ENCODE measurements at places on chromosomes 7 and 10.

GRCh38 chr7:36279200-36279925 lies 110.3 kb upstream of the ANLN start:
- peak; percentile 26 for DNase-seq

- DNase-seq = no peak
These were observed 113.7 kb downstream of the LRMDA start for GRCh38 chr10:75544993-75545706.

DNA sequence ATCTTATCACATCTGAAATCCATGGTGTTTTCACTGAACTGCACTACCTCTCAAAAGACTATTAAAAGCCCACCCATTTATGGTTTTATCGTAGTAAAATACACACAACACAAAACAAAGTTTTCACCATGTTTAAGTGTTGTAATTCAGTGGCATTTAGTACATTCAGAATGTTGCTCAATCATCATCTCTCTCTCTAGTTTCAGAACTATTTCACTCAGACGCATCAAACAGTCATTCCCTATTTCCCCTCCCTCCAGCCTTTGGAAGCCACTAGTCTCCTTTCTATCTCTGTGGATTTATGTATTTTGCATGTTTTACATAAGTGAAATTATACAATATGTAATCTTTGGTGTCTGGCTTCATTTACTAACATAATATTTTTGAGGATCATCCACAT lies 332.6 kb downstream of the TNS3 start:
- DNase-seq = no peak

DNA sequence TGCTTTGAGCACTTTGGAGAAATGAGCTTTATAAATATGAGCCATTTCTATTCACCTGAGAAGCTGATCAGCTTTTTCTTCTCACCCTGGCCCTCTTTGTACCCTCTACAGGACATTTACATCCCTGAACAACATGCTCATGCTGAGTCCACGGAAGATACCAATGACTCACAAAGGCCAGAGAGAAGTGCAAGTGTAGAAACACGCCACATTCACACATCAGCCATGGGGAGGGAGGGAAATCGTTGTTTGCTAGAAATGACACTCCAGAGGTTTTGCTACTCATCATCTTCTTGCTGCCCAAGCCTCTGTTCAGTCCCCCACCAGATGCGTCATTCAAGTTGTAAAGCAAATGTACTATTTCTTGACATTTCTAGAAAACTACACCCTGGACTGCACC lies 2.8 kb upstream of the UCN3 start:
- no peak for DNase-seq

DNA sequence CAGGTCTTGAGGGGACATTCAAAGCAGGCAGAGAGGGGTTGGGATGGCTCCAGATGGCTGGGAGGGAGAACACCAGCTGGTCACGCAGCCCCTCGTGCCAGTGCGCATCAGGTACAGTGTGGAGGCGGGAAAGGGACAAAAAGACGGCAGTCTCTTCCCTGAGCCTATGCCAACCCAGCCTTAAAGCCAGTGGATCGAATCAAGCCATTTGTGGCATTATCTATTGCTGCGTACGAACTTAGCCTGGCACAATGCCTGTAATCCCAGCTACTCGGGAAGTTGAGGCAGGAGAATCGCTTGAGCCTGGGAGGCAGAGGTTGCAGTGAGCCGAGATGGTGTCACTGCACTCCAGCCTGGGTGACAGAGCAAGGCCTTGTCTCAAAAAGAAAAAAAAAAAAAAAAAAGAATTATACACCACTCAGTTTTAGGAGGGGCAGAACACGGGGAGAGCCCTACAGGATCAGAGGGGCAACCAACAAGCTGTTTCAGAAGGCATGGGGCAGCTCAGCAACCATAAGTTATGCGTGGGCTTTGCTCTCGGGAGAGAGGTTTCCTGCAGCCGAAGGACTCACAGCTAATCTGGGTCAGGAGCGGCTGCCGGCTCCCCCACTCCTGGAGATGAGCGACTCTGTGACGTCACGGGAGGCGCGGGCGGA lies 356 bp upstream of the NDUFB2 start:
- DNase-seq = peak; percentile 94

DNA sequence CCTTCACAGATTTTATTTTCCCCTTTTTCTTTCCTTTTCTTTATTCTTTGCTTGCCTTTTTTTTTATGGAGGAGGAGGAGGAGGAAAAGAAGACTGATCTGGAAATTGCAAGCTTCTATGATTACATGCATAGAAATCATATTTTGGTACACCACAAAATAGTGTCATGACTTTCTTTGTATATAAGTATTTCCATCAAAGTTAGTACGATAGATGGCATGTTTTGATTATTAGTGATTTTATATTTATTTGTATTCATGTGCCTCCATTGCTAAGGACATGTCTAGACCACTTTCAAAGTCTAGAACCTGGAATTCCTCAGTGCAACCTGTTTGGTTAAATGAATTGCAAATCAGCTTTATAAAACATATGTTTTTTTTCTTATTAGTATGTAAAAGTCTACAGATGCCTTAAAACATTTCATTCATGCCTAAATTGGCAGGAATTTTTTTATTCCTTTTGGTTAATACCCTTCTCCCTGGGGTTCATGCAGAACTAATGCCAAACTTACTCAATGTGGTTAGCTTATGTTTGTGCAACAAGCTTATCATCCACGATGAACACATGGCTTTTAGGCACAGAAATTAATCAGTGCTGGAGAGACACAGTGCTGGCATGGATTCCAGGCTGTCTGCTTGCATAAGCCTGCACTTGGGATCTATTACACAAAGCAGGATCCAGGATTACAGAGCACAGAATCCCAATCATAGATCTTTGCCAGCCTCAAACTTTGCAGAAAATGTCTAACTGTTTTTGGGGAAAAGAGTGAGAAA lies 213.1 kb downstream of the CHRM2 start:
- DNase-seq = peak; percentile 91
